ENCODE measurements at places on chromosomes 7 and 10. TPM values are rescaled to one million over a fixed set of nuclear protein-coding genes. Genes with fewer than 3 reads are reported as not detected.

DNA sequence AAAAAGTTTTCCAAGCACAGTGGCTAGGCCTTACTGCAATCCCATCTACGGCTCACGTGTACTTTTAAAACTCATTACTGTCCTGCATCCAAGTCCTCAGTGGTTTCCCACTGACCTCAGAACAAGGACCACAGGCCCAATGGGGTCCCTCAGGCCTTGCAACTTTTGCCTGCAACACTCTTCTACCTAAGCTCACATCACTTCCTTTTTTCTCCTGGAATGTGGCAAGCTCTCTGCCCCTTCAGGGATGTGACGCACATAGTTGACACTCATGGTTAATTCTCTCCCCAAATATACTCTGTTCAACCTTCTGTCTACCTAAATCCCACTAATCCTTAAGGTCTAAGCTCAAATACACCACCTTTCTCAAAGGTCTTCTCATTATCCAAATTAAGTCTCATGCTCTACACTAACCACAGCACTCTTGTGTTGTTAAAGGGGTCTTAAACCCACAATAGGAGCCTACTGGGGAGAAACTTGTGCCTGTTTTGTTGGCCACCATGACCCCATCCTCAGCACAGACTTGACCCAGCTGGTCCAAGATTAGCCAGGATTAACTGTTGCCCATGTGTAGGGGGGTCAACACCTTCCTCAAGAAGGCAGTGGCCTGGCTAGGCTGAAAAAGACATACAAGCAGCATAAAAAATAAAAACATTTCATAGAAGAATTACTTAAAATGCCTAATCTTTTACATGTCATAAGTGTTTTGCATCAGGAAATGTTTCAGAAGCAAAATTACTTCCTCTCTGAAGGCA is 15.2 kb downstream of the HNRNPF start:
- no peak for DNase-seq

LRRC18 gene
- not detected for total RNA-seq

DNA sequence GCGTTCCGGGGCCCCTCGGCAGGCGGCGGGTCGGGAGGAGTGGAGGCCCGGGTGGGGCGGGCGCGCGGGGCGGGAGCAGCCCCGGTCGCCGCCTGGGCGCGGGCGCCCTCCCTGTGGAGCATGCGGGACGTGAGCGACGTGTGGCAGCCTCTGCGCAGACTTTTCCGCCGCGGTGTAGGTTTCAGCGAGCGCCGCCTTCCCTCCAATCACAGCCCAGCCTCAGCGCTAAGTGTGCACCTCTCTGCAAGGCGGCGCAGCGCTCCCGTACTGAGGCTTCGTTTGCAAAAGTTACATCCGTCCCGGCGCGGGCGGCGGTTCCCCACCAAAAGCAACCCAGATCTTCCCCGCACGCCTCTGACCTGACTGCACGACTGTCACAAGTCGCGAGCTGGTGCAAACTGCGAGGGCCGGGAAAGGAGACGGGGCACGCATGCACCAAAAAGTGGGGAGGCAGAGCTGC is 1.2 kb upstream of the PFKFB3 start:
- DNase-seq, result peak; percentile 82

- no peak for DNase-seq
Measured at GRCh38 chr10:95513941-95514392, 47.2 kb downstream of the SORBS1 start.

- DNase-seq, result no peak
Measured at GRCh38 chr10:61063901-61064300, 119.9 kb upstream of the RHOBTB1 start.

DNA sequence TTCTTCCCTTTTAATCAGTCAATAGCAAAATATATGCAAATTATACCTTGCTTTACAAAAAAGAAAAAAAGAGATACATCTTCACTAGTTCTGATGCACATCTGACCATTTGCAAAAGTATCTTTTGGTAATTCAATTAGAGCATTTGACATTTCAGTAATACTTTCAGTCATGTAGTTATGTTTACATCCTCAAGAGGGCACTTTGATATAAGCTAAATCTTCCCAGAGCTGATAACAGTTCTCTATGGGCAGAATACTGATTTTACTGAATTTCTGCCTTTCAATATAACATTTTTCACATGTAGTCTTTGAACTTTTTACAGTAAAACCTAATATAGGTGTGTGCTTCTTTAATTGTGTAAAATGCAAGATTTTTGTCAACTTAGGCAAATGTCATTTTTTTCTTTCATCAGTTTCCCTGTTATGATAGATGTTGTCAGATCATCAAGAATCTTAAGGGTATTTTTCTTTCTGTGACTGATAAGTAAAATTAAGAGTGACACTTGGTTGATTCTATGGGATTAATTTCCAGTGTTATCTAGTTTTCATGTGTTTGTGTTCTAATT is 703.5 kb upstream of the SEMA3D start:
- DNase-seq, result no peak

- DNase-seq, result no peak
Measured at GRCh38 chr7:115474137-115474536, 552.2 kb downstream of the MDFIC start.

GRCh38 chr7:15764851-15765382 is 78.4 kb upstream of the MEOX2 start:
- DNase-seq, result peak; percentile 31

GRCh38 chr7:90692396-90692795 is 96.3 kb downstream of the CDK14 start:
- DNase-seq, result no peak

DPCD gene
- total RNA-seq, result 19.2 TPM

All from colonic mucosa (tissue), 4 donors.